ENCODE measurements at places on chromosomes 4 and X. TPM values are rescaled to one million over a fixed set of nuclear protein-coding genes. Genes with fewer than 3 reads are reported as not detected.

DNA sequence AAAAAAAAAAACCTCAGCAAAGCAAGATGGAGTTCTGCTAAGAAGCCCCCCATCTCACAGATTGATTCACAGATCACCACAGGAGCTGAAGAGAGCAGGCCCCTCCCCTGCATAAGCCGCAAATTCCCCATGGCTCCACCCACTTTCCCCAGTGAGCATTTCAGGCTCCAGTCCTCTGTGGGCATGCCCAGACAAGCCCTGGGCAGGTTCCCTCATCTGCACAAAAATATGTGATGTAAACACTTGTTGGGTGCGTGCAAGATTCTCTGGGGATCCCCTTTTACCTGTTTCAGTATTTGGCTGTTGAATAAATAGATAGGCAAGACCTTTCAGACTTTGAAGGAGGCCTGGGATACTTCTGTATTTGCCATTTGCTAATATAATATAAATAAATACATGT, 514.3 kb downstream of the PCDH7 start:
- DNase-seq = no peak

DNA sequence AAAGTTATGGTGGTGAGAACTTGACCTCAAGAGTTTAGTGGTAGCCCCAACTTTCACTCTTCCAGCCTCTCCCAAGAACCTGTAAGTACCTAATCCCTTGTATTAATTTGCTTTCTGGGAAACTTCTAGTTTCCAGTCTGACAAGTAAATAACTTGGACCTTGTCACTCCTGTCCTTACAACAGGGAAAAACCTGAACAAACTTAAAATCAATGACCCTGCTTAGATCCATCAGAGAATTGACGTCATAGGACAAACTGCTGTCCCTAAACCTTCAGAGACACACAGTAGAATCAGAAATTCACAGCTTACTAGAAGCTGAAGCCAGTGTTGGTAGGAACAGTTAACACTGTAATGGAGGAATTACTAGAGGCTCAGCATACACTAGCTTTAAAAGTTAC, 60.0 kb upstream of the DCLK2 start:
- no peak for DNase-seq

DNA sequence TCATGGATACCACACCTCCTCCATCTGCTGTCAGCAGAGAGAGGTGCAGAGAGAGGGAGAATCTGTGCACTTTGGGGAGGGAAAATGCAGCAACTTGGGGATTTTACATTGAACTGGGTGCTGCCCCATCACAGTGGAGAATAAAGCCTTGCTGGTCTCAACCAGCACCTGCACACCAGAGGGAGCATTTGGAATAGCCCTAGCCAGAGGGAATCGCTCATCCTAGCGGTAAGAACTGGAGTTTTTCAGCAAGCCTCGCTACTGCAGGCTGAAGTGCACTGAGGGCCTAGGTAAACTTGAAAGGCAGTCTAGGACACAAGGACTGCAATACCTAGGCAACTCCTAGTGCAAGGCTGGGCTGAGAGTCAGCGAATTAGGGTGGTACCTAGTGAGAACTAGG, 148.7 kb downstream of the KDR start:
- no peak for DNase-seq

- no peak for DNase-seq
These were observed 193.5 kb upstream of the NEIL3 start for GRCh38 chr4:177116161-177116560.

DNA sequence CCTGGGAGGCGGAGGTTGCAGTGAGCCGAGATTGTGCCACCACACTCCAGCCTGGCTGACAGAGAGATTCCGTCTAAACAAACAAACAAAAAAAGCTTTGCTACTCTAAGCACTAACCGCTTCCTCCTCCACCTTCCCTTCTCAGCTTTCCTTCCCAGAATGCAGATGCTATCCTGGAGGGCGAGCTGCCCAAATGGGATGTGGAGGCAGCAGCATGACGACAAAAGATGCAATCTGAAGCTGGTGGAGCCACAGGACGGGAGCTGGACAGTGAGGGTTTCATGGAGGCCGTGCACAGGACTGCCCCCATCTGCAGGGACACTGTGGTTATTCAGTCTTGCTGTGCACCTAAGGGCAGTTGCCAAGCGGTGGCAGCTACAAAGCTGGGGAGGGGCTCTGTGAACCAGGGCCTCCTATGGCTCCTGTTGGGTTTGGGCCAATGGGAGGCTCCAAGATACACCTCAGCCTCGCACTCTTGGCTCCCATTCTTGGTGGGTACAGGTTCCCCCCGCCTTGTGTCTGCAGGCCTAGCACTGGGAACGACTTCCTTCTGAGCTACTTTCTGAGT, 47.4 kb downstream of the WDR1 start:
- DNase-seq = no peak

DNA sequence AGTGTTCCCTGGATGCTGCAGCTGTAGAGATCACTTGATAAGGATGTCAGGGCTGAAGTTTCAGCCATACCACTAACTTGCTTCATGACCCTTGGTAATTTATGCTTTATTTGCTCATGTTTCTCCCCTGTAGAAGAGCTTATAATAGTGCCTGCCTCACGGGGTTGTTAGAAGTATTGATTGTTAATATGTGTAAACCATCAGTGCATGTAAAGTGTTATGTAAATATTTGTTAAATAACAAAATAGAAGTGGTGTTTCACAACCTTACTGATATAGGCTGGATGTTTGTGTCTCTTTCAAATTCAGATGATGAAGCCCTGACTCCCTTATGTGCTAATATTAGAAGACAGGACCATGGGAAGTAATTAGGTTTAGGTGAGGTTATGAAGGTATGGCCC, 1.5 kb upstream of the CXCL2 start:
- no peak for DNase-seq

DNA sequence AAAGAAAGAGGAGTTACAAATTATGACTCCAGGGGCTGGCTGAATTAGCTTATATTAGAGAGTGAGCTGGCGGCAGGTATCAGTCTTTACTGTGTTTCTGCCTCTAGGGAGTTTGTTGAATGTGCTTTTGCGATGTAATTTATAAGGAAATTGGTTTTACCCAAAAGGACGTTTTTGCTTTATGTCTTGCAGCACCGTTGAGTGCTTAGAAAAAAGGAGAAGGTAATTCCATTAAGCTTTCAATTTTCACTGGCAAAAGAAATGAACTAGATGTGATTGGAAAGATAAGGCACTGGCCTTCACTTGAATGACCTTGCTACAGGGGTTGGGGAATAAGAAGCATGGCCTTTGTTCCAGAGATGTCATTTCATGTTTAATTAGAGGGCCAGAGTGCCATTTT, 74.9 kb upstream of the CBR4 start:
- no peak for DNase-seq

- DNase-seq = no peak
These were observed 5.1 kb downstream of the DTHD1 start for GRCh38 chr4:36286481-36286871.

DNA sequence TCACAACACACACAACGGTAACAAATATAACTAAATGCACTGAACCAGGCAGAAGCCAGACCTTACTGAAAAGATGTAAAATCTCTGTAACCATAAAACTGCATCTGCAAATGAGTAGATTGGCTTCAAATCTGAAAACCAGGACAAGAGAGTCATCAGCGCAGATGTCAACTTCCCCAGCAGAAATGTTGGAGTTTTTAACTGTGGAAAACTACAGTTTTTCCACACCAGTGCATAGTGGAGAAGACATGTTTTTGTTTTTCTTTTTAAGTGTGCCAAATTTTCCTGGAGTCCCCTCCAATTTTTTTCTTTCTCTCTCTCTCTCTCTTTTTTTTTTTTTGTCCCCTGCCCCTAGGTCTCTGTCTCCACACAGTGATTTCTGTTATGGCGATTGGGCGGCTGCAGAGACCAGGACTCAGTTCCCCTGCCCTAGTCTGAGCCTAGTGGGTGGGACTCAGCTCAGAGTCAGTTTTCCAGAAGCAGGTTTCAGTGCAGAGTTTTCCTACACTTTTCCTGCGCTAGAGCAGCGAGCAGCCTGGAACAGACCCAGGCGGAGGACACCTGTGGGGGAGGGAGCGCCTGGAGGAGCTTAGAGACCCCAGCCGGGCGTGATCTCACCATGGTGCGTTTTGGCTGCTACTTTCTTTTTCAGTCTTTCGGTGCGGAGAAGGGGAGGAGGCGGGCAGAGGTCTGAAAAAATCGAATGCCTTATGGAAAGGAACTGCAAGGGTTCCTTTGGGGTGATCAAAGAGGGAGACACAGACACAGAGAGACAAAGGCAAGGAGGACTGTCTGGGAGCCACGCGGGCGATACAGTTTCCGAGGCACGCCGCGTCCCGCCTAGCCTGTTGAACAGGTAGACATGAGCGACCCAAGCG, at the start of gene GUCY1A1:
Gene GUCY1A1, plus strand, starts transcription at position 505 of the 878 bp plus-strand sequence. CDS start 30,020 bp downstream, outside the sequence.
- peak; percentile 43 for DNase-seq

DNA sequence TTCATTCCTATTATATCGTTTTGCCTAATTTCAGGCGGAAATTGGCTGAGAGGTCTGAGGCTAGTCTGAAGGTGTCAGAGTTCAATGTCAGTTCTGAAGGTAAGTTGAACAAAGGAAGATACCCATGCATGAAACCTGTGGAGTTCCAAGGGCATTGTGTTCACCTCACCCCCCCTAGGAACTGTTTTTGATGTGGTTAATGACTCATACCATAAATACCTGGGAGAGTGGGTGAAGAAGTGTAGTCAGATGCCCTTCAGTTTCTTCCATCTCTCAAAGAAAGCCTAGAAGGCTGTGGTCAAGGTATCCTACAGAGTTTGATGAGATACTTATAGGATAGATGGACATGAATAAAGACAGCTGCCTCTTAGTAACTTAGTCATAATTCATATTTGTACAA, 2.7 kb downstream of the UTP14A start:
- no peak for DNase-seq

GRCh38 chr4:186728631-186729271, 5.1 kb upstream of the FAT1 start:
- DNase-seq = no peak

GRCh38 chr4:60683973-60684372, 516.2 kb upstream of the ADGRL3 start:
- DNase-seq = peak; percentile 13

DNA sequence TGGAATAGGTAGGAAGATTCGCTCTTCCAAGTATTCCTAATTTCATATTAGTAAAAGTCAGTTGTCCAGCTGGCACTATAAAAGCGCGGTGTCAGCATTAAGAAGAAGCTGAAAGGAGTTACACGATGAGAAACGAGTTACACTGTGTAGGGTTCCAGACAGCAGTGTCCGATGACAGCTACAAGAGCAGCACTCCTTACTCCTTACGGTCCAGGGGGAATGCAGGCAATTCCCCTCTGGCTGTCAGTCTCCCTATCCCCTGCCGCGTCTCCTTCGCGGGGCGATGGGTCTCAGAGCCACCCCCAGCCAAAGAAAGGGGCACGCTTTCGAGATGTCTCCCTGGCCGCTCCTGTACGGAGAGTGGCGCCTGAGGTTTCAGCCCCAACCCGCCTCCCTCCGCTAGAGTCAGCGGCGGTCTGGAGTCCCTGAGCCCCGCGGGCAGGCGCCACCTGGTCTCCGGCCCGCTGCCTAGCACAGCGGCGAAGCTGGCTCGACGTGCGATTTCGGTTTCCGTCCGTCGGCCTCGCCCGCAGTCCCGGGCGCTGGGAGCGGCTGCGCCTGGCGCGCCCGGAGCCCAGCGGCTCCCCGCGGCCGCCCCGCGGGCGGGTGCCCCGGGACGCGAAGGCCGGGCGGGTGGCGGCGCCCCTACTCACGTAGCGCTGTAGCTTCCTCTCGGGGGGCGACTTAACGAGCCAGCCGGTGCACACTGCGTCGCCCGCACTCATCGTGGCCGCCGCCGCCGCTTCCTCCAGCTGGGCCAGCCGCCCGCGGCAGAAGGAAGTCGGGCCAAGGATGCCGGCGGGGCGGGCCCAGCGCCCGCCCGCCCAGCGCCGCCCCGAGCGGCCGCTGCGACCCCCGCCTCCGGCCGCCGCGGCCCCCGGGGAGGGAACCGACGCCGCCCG, at the start of gene GAB3:
Gene GAB3, minus strand, starts transcription at position 777 of the 902 bp plus-strand sequence. Its CDS starts 52 bp downstream, at position 725.
- DNase-seq = no peak

ETDA gene
- not detected for polyA plus RNA-seq

PDE5A gene
- 14.6 TPM for polyA plus RNA-seq

RNF128 gene
- not detected for polyA plus RNA-seq

XAGE2 gene
- polyA plus RNA-seq = not detected

TRPC3 gene
- 0.19 TPM for polyA plus RNA-seq

FAM47A gene
- 0.13 TPM for polyA plus RNA-seq

RNF212 gene
- polyA plus RNA-seq = 3.6 TPM

MAGEC3 gene
- 0.66 TPM for polyA plus RNA-seq

ARHGAP10 gene
- polyA plus RNA-seq = 39.4 TPM
